Naive B cell (primary cell): ENCODE measurements at places on chromosomes 7 and 10. TPM values are rescaled to one million over a fixed set of nuclear protein-coding genes. Genes with fewer than 3 reads are reported as not detected.

DNA sequence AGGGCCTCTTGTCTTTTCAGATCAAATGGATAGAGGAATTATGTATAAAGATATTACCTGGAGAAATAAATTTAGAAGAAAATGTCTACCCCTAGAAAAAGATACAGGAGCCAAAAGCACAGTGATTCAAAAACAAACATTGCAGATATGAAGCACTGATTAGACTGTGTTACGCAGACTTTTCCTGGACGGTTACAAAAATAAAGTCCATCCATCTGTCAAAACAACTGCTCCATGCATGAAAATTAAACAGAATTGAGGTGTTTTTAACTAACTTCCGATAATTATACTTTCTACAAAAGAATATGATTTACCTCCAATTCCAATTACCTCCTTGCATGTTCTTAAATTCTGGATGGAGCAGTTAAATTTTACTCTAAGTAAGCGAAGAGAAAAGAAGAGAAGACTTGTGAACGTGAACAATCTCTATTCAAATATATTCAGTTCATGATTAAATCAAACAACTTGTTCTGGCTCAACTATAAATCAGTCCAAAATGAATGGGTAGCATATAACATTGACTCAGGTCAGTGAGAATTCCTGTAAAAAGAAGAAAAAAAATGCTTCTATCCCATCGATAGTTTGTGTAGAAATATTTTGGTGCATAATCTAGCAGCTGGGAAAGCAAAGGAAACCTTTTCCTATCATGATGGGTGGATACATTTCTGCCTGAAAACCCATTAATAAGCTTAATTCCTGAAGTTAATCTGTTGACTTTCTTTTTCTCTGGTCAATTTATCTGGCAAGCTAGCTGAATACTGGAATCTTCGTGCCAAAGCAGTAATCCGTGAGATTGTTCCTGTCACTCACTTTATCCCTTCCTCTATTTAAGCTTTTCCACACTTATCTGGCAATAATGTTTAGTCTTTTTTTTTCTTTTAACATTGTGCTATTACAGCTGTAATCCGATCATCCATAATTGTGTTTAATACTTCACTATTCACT is 80.4 kb downstream of the SEMA3A start:
- no peaks in the 10 kb centered on the region for H3K27me3 ChIP-seq
- H3K36me3 ChIP-seq, result no peaks in the 10 kb centered on the region
- no peak for DNase-seq
- H3K27ac ChIP-seq, result no peak overlapping the region
- H3K4me3 ChIP-seq, result no peak overlapping the region
- no peaks in the 10 kb centered on the region for H3K4me1 ChIP-seq

DNA sequence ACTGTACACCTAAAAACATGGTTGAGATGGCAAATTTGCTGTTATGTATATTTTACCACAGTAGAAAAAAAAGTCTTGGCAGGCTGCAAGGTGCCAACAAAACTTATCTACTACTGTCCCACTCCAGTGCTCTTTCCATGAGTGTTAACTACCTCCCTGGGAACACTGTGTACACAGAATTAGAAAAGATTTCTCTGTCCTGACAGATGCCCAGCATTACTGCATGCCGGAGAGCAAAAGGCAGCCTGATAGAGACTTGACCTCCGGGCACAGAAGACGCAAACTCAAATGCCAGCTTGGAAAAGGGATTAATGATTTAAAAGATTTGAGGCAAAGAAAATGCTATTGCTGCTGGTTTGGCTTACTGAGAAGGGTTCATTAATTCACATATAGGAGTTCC is 228.8 kb downstream of the TMEM178B start:
- H3K4me1 ChIP-seq, result no peaks in the 10 kb centered on the region
- no peak overlapping the region for H3K4me3 ChIP-seq
- no peak for DNase-seq
- no peak overlapping the region for H3K27ac ChIP-seq
- H3K36me3 ChIP-seq, result no peaks in the 10 kb centered on the region

- H3K4me3 ChIP-seq, result no peak overlapping the region
- H3K4me1 ChIP-seq, result peaks cover 11% of the 10 kb centered on the region
- H3K36me3 ChIP-seq, result peaks cover 11% of the 10 kb centered on the region
- DNase-seq, result no peak
- H3K27ac ChIP-seq, result no peak overlapping the region
- H3K27me3 ChIP-seq, result no peaks in the 10 kb centered on the region
Measured at GRCh38 chr7:90828601-90829000, 232.5 kb downstream of the CDK14 start.

DNA sequence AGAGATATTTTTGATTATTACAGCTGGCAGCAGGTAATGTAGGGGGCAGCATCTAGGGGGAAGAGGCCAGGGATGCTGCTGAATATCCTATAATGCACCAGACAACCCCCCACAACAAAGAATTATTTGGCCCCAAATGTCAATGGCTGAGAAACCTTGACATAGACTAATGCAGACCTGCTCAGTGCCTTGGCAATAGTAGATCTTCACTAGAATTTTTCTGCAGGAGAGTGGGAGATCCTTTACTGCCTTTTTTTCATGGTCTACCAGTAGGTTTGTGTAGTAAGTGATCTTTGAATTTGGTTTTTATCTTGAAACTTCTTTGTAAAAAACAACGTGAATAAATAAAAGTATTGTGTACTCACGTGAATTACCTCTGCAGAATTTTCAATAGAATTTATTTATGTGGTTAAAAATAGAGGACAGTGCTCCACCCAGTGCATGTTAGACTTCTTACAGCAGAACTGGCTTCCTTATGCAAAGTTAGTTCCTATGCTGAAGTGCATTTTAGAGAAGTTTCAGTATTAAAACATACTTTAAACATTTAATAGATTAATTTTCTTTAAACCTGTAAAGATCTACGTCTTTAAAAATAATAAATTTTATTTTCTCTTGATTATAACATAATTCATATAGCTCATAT is 199.6 kb upstream of the HDAC9 start:
- H3K27me3 ChIP-seq, result no peaks in the 10 kb centered on the region
- peak overlapping the region; percentile 84 for H3K4me3 ChIP-seq
- peak overlapping the region; percentile 78 for H3K27ac ChIP-seq
- peaks cover 73% of the 10 kb centered on the region for H3K4me1 ChIP-seq
- peak; percentile 19 for DNase-seq

The GDF2 gene
- polyA plus RNA-seq, result not detected

GRCh38 chr10:51642581-51642980 is 56.8 kb downstream of the CSTF2T start:
- DNase-seq, result no peak
- no peak overlapping the region for H3K27ac ChIP-seq
- H3K4me3 ChIP-seq, result no peak overlapping the region
- no peaks in the 10 kb centered on the region for H3K4me1 ChIP-seq
- no peaks in the 10 kb centered on the region for H3K36me3 ChIP-seq

GRCh38 chr10:110863956-110864355 is 7.8 kb upstream of the PDCD4 start:
- no peaks in the 10 kb centered on the region for H3K36me3 ChIP-seq
- H3K27me3 ChIP-seq, result no peaks in the 10 kb centered on the region
- no peak for DNase-seq
- no peak overlapping the region for H3K4me3 ChIP-seq
- peak overlapping the region; percentile 97 for H3K27ac ChIP-seq
- H3K4me1 ChIP-seq, result peaks cover 90% of the 10 kb centered on the region

The HMX3 gene
- polyA plus RNA-seq, result not detected

DNA sequence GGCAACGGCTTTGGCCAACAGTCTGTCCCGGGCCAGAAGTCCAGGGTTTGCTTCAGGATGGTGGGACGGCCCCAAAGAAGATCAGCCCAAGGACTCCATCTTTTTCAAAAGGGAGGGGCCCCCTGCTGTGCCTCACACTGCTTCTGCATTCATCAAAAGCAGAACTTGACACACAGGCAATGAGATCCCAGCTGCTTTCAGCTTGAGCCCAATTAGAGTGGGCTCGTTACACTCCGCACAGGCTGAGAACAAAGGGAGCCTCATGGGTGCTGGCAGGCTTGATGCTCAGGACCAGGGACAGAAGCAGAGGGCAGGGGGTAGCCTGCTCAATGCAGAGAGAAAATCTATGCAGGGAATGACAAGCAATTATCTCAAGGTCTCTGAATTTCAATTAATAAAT is 45.5 kb downstream of the VOPP1 start:
- H3K27ac ChIP-seq, result peak overlapping the region; percentile 88
- peak; percentile 62 for DNase-seq
- H3K4me1 ChIP-seq, result peaks cover 42% of the 10 kb centered on the region
- no peaks in the 10 kb centered on the region for H3K36me3 ChIP-seq

DNA sequence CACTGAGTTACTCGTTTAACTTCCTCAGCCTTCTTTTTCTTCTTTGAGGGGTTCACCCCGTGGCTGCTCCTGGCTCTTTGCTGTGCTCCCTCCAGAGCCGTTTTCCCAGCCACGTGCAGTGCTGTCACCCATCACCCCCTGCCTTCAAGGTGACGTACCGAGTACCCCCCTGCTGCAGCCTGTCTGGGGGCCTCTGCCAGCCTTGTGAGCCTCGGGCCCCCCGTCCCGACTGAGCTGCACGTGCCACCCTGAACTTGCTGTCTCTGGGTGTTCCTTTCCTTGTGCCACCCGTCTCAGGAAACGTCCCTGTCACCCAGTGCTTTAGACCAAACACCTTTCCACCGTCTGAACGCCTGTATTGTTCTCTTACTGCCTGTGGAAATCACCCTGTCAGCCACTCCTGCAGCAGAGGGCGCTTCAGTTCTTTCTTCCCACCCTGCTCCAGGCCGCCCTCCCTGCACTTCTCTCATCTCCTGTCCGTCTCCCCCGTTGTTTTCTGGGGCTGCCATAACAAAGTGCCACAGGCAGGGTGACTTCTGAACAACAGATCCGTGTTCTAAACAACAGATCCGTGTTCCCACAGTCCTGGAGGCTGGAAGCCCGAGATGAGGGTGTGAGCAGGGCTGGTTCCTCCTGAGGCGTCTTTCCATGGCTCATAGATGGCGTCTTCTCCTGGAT is 44.6 kb downstream of the WDR37 start:
- no peak overlapping the region for H3K4me3 ChIP-seq
- H3K36me3 ChIP-seq, result peaks cover 18% of the 10 kb centered on the region
- H3K27me3 ChIP-seq, result no peaks in the 10 kb centered on the region
- H3K27ac ChIP-seq, result peak overlapping the region; percentile 15

DNA sequence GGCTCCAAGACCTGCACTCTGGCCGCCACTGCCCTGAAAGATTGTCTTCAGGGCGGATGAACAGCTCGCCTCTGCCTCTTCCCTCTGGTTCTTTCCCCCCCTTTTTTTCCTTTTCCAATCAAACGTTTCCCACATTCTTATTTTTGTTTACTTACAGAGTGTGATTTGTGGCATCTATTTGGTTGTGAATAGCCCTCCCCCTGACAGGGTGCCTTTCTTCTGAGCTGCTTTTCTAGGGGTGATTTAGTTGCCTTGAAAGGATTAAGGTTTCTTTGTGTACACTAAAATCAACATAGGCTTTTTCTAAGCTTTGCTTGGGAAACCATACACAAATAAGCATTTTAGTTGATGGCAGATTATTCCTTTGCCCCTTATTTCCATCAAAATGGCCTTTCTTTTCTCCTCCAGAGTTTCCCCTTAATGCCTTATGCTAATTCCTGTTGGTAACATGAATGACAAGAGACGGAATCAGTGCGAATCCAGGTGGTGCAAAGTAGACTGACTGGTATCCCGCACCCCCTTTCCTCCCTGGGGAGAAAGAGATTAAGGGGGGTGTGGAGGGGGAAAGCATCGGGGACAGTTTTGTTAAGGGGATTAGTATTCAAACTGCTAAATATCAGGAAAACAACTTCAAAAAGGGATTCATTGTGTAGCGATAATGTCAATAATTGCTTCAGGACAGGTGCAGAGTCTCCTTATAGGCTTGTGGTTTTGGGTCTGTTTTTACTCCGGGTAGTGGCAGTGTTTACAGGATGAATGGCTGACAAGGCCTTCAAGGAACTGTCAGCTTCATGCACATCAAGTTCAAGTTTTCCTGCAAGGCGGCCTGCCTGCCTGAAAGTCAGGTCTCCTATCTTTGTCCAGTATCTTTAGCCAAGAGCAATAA is 431.6 kb upstream of the GALNT17 start:
- H3K4me3 ChIP-seq, result no peak overlapping the region
- no peak overlapping the region for H3K27ac ChIP-seq
- no peak for DNase-seq
- H3K36me3 ChIP-seq, result peaks cover 5% of the 10 kb centered on the region
- peaks cover 15% of the 10 kb centered on the region for H3K27me3 ChIP-seq
- H3K4me1 ChIP-seq, result peaks cover 11% of the 10 kb centered on the region

GRCh38 chr10:117804470-117805011 is 242.2 kb downstream of the RAB11FIP2 start:
- H3K27me3 ChIP-seq, result peaks cover 11% of the 10 kb centered on the region
- DNase-seq, result no peak
- H3K4me3 ChIP-seq, result no peak overlapping the region
- H3K4me1 ChIP-seq, result no peaks in the 10 kb centered on the region

- H3K4me3 ChIP-seq, result peak overlapping the region; percentile 60
- DNase-seq, result no peak
- no peak overlapping the region for H3K27ac ChIP-seq
- H3K4me1 ChIP-seq, result peaks cover 21% of the 10 kb centered on the region
Measured at GRCh38 chr10:6780008-6780677, 200.1 kb upstream of the PRKCQ start.

The GRM3 gene
- not detected for polyA plus RNA-seq

GRCh38 chr7:131688738-131689661 is 132.6 kb upstream of the PODXL start:
- peaks cover 71% of the 10 kb centered on the region for H3K27me3 ChIP-seq
- no peak overlapping the region for H3K4me3 ChIP-seq
- H3K4me1 ChIP-seq, result peaks cover 12% of the 10 kb centered on the region
- DNase-seq, result peak; percentile 24
- H3K36me3 ChIP-seq, result no peaks in the 10 kb centered on the region

The CPN1 gene
- polyA plus RNA-seq, result not detected

The NKX2-3 gene
- not detected for polyA plus RNA-seq

- no peak for DNase-seq
- H3K36me3 ChIP-seq, result no peaks in the 10 kb centered on the region
- H3K27me3 ChIP-seq, result peaks cover 1% of the 10 kb centered on the region
- no peak overlapping the region for H3K27ac ChIP-seq
Measured at GRCh38 chr7:104921596-104921995, 92.4 kb upstream of the KMT2E start.

- no peak for DNase-seq
- peaks cover 12% of the 10 kb centered on the region for H3K36me3 ChIP-seq
- H3K27me3 ChIP-seq, result no peaks in the 10 kb centered on the region
Measured at GRCh38 chr7:138000081-138000701, 1.7 kb downstream of the CREB3L2 start.

- no peak overlapping the region for H3K27ac ChIP-seq
- no peaks in the 10 kb centered on the region for H3K36me3 ChIP-seq
Measured at GRCh38 chr7:150736864-150737263, 354 bp upstream of the GIMAP5 start.
